ENCODE measurements at places on chromosomes 7 and 10. TPM values are rescaled to one million over a fixed set of nuclear protein-coding genes. Genes with fewer than 3 reads are reported as not detected.
A peak's percentile ranks its signal among the peaks of the same experiment; 100 is the strongest.

PIP gene
- not detected for total RNA-seq

GDF2 gene
- not detected for total RNA-seq

HOXA6 gene
- total RNA-seq = 23.3 TPM

TRPV5 gene
- total RNA-seq = 0.21 TPM

MYOZ1 gene
- 0.42 TPM for total RNA-seq

SPAG6 gene
- not detected for total RNA-seq

DNA sequence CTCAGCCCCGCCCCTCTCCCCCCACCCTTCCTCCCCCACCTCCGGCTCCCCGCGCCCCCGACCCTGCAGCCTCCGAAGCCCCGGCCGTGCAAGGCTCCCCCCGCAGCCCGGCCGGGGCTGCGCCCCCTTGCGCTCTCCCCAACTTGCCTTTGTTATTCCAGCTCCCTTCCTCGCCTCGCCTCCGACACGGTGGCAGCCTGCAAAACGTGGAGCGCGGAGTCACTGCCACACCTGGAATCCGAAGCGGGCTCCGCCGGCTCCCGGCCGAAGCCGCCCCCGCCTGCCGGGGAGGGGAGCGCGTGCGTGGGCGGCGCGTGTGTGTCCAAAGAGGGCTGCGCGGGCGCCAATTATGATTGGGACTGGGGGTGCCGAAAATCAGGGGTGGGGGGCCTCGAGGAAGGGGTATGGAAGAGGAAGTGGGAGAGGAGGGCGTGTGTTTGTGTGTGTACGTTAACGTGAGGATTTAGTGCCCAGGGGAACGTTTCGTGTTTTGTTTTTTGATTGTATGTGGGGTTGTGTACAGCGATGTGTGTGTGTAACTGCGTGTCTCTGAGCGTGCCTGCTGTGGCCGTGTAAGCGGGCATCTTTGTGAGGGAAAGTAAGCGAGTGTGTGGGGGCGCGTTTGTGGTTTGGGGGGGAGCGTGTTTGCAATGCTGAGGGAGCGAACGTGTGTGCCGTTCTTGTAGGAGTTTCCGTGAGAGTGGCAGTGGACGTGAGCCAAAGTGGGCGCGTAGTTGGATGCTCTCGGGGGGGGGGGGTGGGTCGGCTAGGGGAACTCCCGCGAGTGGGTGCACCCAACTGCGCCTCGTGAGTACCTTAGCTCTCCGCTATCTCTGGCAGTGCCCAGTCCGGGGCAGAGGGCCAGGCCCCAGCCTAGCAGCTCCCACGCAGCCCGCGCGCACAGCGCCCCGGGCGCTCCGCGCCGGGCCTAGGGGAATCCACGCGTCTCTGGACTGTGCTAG is 1.2 kb upstream of the ZMIZ1 start:
- no peaks in the 10 kb centered on the region for H3K27me3 ChIP-seq
- peak; percentile 91 for DNase-seq
- no peaks in the 10 kb centered on the region for H3K36me3 ChIP-seq
- peaks cover 26% of the 10 kb centered on the region for H3K4me1 ChIP-seq
- H3K4me3 ChIP-seq = peak overlapping the region; percentile 97

GRCh38 chr7:67654642-67655041 is 658.0 kb downstream of the TYW1 start:
- H3K36me3 ChIP-seq = no peaks in the 10 kb centered on the region
- no peak for DNase-seq
- H3K27ac ChIP-seq = no peak overlapping the region
- H3K4me3 ChIP-seq = no peak overlapping the region
- H3K27me3 ChIP-seq = no peaks in the 10 kb centered on the region
- H3K4me1 ChIP-seq = no peaks in the 10 kb centered on the region

DNA sequence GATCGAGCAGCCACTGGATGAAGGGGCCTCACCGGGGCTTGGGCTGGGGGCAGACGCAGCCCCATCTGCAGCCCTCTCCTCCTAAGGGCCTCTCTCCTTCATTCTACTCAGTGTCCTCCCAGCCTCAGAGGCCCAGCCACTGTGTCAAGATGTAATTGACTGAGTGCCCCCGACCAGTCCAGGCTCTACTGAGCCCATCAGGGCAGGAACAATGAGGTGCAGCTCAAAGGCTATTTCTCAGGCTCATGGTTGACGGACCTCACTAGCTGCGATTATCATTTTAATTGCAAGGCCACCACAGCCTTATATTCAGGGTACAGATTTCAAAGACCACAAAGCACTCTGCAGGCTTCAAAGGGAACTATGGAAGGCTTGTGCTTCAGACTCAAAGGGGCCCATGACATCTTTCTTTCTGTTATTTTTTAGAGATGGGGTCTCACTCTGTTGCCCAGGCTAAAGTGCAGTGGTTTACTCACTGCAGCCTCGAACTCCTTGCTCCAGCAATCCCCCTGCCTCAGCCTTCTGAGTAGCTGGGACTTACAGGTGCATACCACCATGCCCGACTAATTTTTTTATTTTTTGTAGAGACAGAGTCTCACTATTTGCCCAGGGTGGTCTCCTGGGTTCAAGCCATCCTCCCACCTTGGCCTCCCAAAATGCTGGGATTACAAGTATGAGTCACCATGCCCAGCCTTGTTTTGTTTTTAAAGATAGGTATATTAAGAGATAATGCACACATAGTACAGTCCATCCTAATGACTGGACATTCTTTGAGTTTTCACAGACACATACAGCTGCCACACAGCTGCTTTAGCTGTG is 23.7 kb downstream of the SLC29A3 start:
- no peak overlapping the region for H3K4me3 ChIP-seq
- H3K27me3 ChIP-seq = no peaks in the 10 kb centered on the region
- H3K4me1 ChIP-seq = no peaks in the 10 kb centered on the region

DNA sequence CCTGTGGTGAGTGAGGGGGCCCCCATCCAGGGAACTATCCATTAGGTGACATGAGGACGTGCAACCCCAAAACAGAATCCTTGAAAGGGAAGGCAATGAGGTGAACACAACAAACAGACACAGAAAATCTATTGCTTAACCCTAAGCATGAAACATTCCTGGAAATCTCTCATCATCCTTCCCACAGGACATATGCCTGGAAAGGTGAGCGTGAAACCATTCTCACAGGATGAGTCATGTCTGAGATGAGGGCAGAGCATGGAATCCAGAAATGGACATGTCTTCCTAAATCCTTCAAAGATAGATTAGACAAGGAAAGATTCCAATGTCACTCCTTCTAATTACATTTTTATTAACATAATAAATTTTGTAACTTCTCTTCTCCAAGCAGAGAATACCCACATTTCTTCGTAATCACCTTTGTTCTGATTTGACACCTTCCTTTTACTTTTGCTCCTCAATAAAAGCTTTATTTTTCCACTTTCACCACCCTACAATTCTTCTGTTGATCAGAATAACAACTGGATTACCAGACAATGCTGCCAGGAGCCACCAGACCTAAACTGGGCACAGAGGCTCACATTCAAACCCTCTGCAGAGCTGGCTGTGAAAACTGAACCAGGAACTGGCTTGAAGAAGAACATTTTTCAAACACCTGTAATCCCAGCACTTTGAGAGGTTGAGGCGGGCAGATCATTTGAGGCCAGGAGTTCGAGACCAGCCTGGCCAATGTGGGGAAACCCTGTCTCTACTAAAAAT is 67.2 kb downstream of the COBL start:
- H3K4me3 ChIP-seq = no peak overlapping the region
- H3K36me3 ChIP-seq = no peaks in the 10 kb centered on the region
- H3K27me3 ChIP-seq = no peaks in the 10 kb centered on the region
- no peak overlapping the region for H3K27ac ChIP-seq

DNA sequence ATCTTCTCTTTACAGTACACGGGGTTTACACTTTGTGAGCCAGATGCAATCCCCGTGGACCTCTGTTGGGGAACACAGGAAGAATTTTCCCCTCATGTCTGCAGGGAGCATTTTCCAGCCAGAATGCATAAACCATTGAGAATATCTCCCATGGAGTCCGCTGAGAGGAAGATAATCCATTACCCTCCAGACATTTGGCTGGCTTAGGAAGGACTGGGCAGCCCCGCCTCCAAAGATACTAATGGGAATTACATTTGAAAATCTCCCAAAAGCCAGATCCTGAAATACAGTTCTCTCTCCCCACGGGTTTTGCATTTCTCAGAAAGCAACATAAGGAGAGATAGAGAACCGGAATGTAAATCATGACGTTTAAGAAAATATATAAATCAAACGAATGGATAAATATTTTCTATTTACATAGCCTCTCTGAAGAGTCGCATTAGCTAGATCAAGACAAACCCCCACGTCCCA is 53.5 kb downstream of the TRIL start:
- H3K4me3 ChIP-seq = no peak overlapping the region
- no peak for DNase-seq
- H3K27ac ChIP-seq = no peak overlapping the region
- no peaks in the 10 kb centered on the region for H3K27me3 ChIP-seq

DNA sequence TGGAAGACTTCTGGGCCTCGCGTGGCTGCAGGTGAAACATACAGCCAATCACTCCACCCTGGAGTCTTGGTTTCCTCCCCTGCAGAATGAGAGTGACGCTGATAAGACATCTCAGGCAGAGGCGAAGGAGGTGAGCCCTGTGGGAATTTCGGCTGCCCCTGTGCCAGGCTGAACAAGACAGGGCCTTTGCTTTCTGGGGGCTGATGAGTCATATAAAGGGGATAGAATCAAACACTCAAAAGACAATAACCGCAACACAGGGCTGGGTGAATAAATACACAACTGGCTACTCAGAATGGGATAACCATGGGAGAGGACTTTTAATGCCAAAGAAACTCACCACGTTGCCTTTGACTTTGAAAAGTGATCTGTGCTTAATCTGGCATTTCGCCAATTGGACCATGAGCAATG is 143.8 kb downstream of the KCNMA1 start:
- DNase-seq = no peak
- H3K4me1 ChIP-seq = no peaks in the 10 kb centered on the region
- H3K4me3 ChIP-seq = no peak overlapping the region

GRCh38 chr7:79272066-79272669 is 181.3 kb downstream of the MAGI2 start:
- no peak overlapping the region for H3K4me3 ChIP-seq
- no peaks in the 10 kb centered on the region for H3K4me1 ChIP-seq
- DNase-seq = no peak

DNA sequence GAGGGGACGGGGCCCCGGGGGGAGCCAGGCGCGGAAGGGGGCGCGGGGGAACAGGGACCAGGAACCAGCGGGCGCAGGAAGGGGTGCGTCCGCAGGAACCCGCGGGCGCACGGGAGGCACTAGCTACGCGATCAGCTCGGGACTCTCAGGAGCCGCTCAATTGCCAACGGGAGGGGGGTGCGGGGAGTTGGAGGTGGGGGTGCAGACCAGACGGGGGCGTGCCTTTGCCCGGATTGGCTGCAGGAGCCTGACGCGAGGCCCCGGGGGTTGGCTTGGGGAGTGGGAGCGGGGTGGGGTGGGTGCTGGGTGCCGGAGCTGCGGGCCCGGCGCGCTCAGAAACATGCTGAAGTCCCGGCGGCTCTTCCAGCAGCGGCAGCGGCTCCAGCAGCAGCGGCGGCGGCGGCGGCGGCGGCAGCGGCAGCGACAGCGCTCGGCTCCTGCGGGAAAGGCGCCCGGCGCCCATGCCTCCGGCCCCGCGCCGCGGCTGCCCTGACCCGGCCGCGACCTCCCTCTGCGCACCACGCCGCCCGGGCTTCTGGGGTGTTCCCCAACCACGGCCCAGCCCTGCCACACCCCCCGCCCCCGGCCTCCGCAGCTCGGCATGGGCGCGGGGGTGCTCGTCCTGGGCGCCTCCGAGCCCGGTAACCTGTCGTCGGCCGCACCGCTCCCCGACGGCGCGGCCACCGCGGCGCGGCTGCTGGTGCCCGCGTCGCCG is at the start of gene ADRB1:
ADRB1 (plus strand) TSS at position 335 of the 715 bp plus-strand sequence; CDS start at position 602, 267 bp downstream.
- no peaks in the 10 kb centered on the region for H3K27me3 ChIP-seq
- peak within 1 kb of the TSS; percentile 54 for H3K4me3 ChIP-seq
- peak; percentile 52 for DNase-seq
- peak within 1 kb of the TSS; percentile 52 for H3K27ac ChIP-seq
- no peaks in the 10 kb centered on the region for H3K4me1 ChIP-seq

- no peak overlapping the region for H3K27ac ChIP-seq
- no peak overlapping the region for H3K4me3 ChIP-seq
- no peaks in the 10 kb centered on the region for H3K27me3 ChIP-seq
- no peaks in the 10 kb centered on the region for H3K36me3 ChIP-seq
Measured at GRCh38 chr10:9682802-9683201, 1334.9 kb upstream of the CELF2 start.

DNA sequence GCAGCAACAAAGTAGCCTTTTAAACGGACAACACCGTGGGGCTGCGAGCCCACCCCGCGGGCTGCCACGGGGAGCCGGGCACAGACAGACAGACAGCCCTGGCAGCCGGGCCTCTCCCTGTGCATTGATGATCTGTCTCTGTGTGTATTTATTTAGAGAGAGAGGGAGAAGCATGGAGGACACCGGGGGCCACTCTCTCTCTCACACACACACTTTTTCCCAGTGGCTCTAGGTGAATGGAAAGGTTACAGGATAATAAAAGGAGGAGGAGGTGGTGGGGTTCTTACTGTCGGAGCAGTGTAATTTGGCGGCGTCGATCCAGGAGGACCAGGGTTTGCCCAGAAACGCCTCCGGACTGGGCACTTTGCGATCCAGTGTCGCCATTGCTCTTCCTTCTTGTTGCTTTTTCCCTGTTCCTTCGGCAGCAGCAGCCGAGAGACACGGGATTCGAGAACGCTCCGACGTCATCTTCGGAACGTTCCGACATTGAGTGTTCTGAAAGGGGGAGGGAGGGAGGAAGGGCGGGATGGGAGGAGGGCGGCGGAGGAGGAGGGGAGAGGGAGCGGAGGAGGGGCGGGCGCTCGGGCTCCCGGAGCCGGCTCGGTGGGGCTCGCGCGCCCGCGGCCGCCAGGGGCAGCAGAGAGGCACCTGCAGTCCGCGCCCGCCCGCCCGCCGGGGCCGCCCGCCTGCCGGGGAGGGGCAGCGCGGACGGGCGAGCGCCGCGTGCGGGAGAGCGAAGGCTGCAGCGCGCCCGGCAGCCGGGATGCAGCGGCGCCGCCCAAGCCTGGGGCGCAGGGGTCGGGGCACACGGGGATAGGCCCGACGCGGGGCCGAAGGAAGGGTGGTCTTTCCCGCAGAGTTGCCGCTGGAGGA is at the start of gene ATXN7L1:
ATXN7L1 (minus strand) TSS at position 509 of the 873 bp plus-strand sequence; CDS start at position 468, 41 bp downstream.
- H3K4me3 ChIP-seq = peak within 1 kb of the TSS; percentile 90
- peak; percentile 93 for DNase-seq

GRCh38 chr10:3397231-3397630 is 224.6 kb upstream of the PITRM1 start:
- no peaks in the 10 kb centered on the region for H3K4me1 ChIP-seq
- H3K36me3 ChIP-seq = no peaks in the 10 kb centered on the region
- H3K27ac ChIP-seq = no peak overlapping the region
- no peak for DNase-seq

- H3K4me3 ChIP-seq = no peak overlapping the region
- no peak overlapping the region for H3K27ac ChIP-seq
- DNase-seq = no peak
- H3K4me1 ChIP-seq = no peaks in the 10 kb centered on the region
Measured at GRCh38 chr7:78792006-78792405, 661.5 kb downstream of the MAGI2 start.

- H3K4me1 ChIP-seq = no peaks in the 10 kb centered on the region
- no peak overlapping the region for H3K27ac ChIP-seq
- H3K27me3 ChIP-seq = no peaks in the 10 kb centered on the region
- DNase-seq = no peak
- no peaks in the 10 kb centered on the region for H3K36me3 ChIP-seq
- no peak overlapping the region for H3K4me3 ChIP-seq
Measured at GRCh38 chr10:85105614-85106255, 777.3 kb downstream of the CCSER2 start.

All from tibial nerve (tissue), 4 donors.